ENCODE measurements at places on chromosomes 2 and 18. TPM values are rescaled to one million over a fixed set of nuclear protein-coding genes. Genes with fewer than 3 reads are reported as not detected.

ZNF385B gene
- not detected for total RNA-seq

TUBA4A gene
- total RNA-seq: 26.1 TPM

- no peak overlapping the region for H3K27ac ChIP-seq
- no peaks in the 10 kb centered on the region for H3K27me3 ChIP-seq
- no peak overlapping the region for H3K4me3 ChIP-seq
- peaks cover 3% of the 10 kb centered on the region for H3K4me1 ChIP-seq
- DNase-seq: no peak
Observed at GRCh38 chr2:216486708-216487107, 11.9 kb upstream of the RPL37A start.

DNA sequence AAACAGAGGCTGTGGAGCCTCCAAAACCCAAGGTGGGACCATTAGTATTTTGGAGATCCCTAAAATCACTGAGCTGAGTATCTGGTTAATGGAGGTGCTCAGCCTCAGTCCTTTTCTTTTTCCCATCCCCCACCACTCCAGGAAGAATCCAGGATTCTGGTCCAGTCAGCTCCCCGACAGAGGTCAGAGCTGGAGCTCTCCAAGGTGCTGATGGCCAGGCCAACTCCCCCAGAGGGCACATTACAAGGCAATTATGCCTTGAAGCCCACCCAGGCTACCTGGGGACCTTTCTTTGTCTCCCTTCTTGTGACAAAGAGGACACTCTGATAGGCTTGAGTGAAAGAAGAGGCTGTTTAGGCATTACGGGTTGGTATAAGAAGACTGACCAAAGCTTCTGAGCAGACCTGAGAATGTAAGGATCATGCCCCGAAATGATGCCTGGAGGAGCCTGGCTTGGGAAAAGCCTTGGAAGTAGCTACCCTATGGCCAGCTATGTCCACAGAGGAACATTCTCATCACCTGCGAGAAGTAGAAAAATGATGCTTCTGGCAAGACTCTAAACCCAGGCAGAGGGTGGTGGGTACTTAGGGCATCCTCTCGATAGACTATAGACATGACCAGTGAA is 102.5 kb upstream of the LDAH start:
- H3K27me3 ChIP-seq: no peaks in the 10 kb centered on the region
- no peak overlapping the region for H3K4me3 ChIP-seq
- no peak overlapping the region for H3K27ac ChIP-seq
- no peaks in the 10 kb centered on the region for H3K36me3 ChIP-seq
- DNase-seq: no peak

CCDC85A gene
- total RNA-seq: 2.8 TPM

DNA sequence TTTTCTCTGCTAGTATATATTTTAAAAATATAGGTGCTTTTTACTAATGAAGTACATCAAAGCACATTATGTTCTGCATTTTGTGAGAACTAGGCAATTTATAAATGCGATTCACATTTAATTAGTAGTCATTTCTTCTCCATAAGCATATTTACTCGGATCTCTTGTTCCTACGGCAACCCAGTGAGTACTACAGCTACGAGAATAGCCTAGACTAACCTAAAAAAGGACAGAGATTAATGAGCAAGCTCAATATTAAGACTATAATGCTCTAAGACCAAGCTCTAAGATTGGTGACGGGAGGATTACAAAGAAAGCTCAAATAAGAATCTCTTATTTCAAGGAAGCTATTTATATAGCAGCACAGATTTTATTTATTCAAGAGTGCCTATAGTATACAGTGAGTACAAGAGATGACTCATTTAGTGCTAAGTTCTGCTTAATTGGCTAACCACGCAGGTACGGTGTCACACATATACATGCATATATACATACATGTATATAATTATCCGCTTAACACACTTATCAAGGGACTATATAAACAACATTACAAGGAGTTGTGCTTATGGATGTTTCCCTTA is 364.7 kb downstream of the GPD2 start:
- H3K4me1 ChIP-seq: no peaks in the 10 kb centered on the region
- no peaks in the 10 kb centered on the region for H3K27me3 ChIP-seq
- H3K36me3 ChIP-seq: no peaks in the 10 kb centered on the region
- DNase-seq: no peak
- no peak overlapping the region for H3K4me3 ChIP-seq
- no peak overlapping the region for H3K27ac ChIP-seq

DUSP2 gene
- 1.8 TPM for total RNA-seq
